Dorsolateral prefrontal cortex (tissue), 122 donors: ENCODE measurements at places on chromosomes 1 and 21.

GRCh38 chr1:92858564-92859399 is 26.9 kb downstream of the RPL5 start:
- peak; percentile 26 for DNase-seq

DNA sequence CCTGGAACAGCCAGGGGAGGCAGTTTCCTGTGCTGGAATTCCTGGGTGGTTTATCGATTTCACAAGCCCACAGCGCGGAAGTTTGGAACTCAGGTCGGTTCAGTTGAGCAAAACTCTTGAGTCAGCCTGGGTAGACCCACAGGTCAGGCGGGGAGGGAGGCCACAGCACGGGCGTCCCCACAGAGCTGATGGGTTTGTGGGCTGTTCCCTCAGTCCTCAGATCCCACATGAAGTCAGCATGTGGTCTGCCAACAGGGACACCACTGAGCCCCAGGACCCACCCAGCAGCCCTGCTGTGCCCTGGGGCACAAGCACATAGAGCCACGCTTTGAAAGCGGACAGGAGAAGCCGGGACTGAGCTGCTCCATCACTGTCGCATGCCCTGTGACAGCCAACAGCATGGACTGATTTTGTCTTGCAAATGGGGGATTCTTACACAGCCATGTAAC is 17.4 kb downstream of the BMP8A start:
- no peak for DNase-seq

DNA sequence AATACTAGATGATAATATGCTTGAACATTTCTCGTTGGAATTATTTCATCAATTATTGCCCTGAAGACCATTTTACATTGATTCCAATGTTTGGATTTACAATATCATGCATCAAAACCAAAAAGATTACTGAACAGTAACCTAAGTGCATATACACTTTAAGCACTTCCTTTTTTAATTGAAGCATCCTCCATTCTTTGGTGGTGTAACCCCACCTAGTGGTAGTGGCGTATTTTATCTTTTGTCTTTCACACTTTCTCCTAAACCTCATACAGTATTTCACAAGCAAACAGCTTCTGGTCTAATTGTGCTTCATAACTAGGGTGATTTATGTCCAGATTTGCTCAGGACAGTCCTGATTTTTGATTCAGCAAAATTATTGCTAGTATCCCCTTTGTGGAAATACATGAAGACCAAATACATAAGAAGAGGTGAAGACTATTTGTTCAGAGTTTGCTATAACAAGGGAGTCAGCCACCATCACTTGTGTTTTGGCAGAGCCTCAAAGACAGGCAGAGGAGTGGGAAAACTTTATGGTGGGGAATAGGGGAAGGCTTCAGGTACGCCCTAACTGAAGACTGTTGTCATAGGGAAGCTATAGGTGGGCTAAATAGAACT is 3.4 kb upstream of the NVL start:
- no peak for DNase-seq

DNA sequence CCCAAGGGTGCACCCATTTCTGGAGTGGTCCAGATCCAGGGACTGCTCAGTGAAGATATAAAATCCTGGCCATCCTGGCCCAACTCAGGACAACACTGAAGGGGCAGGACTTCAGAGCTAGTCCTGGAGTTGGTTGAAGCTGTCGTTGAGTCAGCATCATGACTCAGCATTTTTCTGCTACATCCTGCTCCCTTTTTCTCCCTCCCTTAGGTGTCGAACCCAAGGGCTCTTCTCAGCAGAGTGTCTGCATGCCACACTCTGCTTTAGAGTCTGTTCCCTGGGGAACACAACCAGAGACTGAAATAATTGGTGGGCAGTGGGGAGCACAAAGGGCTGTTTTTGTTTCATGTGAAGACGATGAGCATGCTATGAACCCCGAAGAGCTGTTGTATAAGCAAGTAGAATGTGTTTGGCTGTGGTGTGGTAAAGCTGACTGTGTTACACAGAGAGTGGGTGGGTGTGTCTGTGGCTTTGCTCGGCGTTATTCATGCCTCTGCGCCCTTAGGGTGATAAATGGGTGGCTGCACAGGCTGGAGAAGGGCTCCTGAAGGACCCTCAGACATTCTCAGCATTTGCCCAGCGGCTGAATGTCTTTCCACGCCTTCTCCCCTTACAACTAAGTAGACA is 167.2 kb downstream of the CYYR1 start:
- DNase-seq, result no peak

- DNase-seq, result no peak
These were observed 32.0 kb downstream of the SLAMF6 start for GRCh38 chr1:160491017-160491416.

DNA sequence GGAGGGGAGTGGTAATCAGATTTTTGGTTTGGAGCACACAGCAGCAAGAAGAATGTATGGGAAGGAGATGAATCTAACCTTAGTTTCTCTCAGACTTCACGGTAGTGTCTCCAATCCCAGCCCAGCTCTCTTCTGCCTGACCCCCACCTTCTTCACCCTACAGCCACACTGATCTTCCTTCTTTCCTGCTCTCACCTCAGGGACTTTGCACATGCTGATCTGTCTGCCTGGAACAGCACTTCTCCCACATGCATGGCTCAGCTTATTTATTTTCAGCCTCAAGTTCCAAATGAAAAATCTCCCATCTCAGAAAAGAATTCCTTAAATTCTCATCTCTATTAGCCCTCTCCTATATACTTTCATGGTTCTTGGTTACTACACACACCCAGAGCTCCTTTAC is 48.8 kb upstream of the LPAR3 start:
- no peak for DNase-seq

- no peak for DNase-seq
These were observed 9.6 kb upstream of the RFX5 start for GRCh38 chr1:151356696-151357095.

GRCh38 chr1:84705513-84705912 is 15.3 kb upstream of the SSX2IP start:
- no peak for DNase-seq
